ENCODE measurements at places on chromosomes 12 and 14.

DNA sequence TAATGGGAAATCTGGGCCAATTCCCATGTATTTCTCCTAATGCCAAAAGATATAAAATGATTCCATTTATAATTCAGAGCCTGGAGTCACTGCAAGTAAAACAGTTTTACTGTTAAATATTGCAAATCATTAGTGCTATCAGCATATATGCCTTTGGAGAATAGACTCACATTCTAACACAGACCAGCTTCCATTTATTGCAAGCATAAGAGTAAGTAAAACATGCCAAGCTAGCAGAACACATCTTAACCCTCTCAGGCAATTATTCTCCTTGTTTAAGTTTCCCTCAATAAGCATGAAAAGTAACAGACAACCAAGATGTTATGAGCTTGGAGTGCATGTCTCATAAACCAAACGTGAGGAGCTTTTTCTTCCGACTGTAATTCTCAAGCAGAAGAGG, 173.9 kb upstream of the GRIP1 start:
- DNase-seq = no peak

DNA sequence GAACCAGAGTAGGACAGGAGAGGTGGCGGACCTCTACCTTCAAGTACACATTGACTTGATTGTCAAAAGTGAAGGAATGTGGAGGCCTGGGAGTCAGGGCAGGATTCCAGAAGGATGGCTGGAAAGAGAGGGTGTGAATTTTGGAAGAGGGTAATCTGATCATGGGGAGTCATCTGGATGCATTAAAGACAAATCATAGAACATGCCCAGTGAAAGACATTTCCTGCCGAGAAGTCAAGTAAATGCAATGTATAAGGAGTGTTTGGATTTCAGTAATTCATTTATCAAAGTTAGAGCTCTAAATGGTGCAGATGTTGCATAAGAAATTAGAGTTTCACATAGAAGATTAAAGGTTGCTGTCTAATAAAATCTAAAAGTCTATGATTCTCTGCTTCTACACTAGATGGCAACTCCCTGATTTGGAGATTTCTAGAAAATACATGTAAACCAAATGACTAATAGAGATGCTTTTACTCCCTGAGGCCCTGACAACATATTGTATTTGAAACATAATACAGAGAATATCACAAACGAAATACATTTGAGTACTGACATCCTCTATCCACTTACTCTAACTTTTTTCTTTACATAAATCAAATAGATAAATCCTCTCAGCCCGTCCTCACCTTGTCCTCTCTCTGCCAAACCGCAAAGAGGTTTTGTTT, 91.3 kb downstream of the KCNA5 start:
- no peak for DNase-seq

DNA sequence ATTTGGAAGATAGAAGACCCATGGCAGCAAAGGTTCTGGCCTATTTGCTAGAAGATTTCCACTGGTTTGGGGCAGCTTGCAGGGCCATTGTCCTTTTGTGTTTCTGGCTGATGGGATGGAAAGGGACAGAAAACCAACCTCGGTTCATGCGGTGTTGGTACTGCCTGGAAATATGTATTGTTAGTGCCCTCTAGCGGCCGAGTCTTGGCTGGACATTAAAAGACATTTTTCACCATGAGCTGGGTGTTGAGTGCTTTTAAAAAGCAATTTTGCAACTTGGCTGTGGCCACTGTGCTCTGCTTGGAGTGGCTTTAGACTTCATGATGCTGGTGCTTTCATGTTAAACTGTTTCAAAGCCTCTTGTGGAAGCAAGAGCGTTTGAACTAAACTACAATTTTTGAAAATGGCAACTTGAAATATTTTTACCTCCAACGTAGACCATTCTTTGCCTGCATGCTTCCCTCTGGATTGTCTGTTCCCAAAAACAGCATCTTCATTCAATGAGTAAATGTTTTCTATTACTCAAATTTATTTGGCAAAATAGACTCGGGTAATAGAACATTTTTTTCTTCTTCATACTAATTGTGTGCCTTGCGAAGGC, 102.7 kb upstream of the TBX5 start:
- DNase-seq = peak; percentile 70

- no peak for DNase-seq
Observed at GRCh38 chr14:66540038-66540437, 32.1 kb downstream of the GPHN start.

GRCh38 chr14:53247596-53248370, 94.7 kb upstream of the DDHD1 start:
- DNase-seq = peak; percentile 48

- no peak for DNase-seq
Observed at GRCh38 chr14:22657861-22658260, 13.7 kb upstream of the OR6J1 start.

DNA sequence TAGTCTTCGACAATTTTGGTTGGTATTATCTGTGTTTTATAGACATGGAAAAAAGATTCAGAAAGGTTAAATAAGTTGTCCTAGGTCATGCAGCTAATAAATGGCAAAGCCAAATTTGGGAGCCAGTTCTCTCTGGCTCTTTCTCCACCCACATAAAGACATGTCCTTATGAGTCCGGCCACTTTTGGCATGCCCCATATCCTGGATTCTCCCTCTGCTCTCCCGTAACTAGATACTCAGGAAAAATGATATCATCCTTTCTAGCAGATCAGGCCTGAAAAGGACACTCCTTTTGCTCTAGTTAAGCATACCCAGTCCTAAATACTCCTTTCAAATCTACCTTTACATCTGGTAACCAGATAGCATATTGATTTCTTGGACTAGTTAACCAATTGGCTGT, 64.4 kb downstream of the TTLL5 start:
- DNase-seq = peak; percentile 13

DNA sequence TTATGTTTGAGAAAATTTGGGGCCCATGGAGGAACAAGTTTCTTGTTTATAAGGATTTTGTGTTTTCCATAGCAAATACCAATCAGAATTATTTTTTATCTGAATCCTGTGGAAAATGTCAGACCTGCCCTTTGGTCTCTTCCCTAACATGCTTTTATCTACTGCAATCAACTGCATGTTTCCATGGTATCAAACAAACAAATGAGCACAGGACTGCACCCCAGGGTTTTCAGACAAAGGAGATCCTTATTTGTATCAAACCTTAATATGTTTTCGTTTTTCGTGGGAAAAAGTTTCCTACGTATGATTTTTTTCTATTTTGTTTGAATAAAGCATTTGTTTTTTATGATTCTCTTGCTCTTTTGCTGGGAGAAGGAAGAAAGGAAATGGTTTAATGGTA, 91.1 kb downstream of the GPR135 start:
- DNase-seq = no peak

- no peak for DNase-seq
Observed at GRCh38 chr12:12960639-12961209, 8.8 kb upstream of the GPRC5D start.

- DNase-seq = peak; percentile 76
Observed at GRCh38 chr12:10362325-10362724, 27.5 kb downstream of the KLRK1 start.

DNA sequence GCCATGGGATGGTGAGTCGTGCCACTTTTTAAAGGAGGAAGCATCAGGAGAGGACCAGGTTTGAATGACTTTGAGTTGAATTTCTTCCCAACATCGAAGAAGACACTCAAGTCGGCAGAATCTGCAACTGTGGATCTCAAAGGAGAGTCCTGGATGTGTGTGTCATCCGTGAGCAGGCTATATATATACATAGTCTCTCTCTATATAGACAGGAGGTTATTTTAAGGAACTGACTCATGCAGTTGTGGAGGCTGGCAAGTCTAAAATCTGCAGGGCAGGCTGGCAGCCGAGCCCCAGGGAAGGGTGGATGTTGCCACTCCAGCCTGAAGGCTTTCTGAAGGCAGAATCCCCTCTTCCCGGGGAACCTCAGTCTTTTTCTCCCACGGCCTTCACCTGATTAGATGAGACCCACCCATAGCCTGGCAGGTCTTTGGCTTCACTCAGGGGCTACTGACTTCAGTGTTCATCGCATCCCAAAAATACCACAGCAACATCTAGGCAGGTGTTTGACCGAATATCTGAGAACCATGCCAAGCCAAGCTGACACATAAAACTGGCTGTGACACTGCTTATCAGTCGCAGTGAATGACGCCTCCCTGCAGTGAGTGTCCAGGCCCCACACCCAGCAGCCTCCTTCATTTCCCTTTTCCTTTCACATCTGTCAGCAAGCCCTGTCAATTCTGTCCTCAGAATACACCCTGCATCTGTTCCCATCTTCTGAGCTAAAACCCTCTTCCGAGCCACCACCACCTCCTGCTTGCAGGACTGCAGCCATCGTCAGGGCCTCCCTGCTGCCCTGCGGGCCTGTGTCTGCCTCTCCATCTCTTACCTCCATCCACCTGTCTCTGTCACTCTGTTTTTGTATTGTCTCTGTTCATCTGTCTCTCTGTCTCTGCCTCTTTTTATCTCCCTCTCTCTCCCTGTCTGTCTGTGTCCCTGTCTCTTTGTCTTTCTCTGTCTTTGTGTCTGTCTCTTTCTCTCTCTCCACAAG, 54.0 kb downstream of the ZNF664 start:
- no peak for DNase-seq

GRCh38 chr14:83873669-83874068, 1656.3 kb upstream of the FLRT2 start:
- no peak for DNase-seq

DNA sequence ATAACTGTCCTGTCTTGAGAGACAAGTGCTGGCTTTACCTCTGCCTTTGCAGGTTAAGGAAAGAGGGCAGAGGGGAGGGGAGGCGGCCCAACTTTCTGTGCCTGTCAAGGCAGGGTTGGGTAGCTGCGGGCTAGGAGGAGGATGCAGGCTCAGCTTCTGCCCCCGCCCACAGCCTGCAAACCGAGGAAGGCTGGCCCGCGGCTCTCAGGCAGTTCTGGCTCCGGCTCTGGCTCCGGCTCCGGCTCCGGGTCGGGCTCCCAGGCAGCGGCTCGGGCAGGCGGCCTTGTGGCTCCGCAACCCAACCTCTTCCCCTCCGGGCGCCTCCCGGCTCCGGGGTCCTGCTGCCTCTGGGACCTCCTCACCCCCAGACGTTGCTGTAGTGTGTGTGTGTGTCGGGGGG, 92.9 kb downstream of the TMEM30B start:
- DNase-seq = no peak

GRCh38 chr12:100666588-100666987, 93.1 kb downstream of the GAS2L3 start:
- no peak for DNase-seq

DNA sequence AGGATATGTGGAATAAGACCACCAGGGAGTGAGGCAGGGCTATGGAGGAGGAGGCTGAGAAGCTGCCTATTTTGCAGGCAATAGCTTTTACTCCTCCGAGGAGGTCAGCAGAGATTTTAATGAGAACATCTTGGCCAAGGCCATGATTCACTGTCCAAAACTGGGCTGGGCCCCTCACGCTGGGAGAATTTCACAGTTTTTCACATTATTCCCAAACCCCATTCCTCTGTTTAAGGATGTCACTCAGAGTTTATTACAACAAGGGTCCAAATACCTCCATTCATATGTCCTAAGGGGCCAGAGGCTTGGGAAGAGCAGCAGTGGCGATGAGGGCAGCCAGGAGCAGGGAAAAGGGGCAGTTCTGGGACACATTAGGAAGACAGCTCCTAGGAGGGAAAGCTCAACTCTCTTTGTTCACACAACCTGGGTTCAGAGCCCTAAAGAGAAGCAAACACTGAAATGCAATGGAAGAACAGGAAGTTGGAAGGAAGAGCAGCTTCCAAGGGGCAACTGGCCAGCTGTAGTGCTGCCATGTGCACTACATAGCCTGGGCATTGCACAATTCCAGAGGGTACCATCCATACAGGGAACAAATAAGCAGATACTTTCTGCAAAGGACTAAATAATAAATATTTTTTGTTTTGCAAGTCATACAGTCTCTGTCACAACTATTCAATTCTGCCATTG, 283.2 kb downstream of the NUAK1 start:
- DNase-seq = peak; percentile 15

GRCh38 chr12:126534495-126534894, 1469.3 kb downstream of the AACS start:
- DNase-seq = no peak

- peak; percentile 9 for DNase-seq
Observed at GRCh38 chr14:52360831-52361230, 46.7 kb downstream of the PTGER2 start.

- DNase-seq = no peak
Observed at GRCh38 chr14:57420986-57421385, 30.6 kb downstream of the NAA30 start.

DNA sequence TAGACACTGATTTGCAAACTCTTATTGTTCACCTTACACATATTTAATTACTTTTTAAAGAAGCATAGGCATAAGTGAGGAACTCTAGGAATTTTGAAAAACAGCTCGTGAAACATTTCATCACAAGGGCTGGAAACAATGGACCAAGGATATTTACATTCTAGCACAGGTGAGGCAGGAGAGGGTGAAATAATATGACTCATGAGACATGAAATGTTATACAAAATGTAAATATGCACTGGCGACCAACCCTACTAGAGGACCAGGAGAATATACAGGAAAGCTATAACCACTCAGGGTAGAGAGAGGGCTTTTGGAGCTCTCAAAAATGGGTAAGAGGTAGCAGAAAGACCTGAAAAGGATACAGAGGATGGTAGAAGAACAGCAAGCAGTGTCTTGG, 115.3 kb downstream of the PTGER2 start:
- DNase-seq = no peak

All from NCI-H2029 (cell line).